NCI-H2227 treated with DMSO at 0.1 percent for 48 hours (cell line): ENCODE measurements at places on chromosomes 7 and 10.
A peak's percentile ranks its signal among the peaks of the same experiment; 100 is the strongest.

- no peak for DNase-seq
Measured at GRCh38 chr10:70652761-70653657, 19.3 kb upstream of the ADAMTS14 start.

DNA sequence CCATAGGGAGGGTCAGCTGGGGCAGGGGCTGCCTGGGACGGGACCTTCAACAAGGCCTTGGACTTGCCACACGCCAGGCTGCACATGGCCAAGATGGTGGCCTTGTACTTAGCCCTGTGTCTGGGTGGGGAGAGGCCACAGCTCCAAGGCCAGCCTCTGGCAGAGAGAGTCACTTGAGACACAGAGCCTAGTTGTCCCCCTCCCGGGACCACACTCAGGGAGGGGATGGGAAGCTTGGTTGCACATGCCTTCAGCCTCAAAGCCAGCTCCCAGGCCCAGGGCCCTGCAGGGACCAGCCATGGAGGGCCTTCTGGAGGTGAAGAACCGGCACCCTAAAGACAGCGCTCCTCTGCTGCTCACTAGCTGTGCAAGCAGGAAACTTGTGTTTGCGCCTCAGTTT lies 16.7 kb downstream of the MMRN2 start:
- DNase-seq, result no peak

DNA sequence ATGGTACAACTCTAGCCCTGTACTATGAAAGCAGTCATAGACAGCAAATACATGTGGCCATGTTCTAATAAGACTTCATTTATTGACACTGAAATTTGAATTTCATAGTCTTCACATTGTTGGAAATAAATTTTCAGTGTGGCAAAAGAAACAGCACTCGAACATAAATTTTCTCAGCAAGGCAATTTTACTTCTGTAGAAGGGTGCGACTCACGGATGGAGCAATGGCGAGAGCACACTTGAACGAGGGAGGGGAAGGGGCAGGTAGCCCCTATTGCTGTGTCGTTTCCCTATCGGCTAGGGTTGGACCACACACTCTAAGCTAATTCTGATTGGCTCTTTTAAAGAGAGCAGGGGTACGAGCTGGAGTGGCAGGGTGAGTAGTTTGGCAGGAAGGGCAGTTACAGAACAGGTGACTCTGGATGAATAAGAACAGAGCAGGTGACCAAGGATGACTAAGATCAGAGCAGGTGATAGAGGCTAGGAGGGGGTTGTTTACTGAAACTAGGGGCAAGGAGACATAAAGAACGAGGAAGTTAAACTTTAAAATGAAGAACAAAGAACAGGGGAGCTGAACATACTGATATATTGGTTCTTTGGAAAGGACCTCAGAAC lies 52.0 kb downstream of the LRRC4 start:
- no peak for DNase-seq

- no peak for DNase-seq
Measured at GRCh38 chr7:52506325-52506724, 529.1 kb upstream of the POM121L12 start.

DNA sequence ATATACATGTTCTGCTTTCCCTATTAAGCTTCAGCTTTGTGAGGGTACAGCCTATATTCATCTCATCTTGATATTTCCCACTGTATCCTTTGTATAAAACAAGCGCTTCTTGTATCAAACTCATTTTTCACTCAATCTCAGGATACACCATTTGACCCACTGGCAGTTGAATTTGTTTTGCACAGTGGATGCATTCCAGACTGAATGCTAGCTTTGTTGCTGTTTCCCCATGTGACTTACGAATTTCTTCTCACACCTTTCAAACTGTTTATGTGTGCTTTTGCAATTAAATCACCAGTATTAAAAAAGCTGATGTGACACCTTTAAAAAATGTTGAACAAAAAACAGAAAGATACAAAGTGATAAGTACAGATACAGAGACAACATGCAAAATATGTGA lies 180.9 kb downstream of the ZNF438 start:
- no peak for DNase-seq

DNA sequence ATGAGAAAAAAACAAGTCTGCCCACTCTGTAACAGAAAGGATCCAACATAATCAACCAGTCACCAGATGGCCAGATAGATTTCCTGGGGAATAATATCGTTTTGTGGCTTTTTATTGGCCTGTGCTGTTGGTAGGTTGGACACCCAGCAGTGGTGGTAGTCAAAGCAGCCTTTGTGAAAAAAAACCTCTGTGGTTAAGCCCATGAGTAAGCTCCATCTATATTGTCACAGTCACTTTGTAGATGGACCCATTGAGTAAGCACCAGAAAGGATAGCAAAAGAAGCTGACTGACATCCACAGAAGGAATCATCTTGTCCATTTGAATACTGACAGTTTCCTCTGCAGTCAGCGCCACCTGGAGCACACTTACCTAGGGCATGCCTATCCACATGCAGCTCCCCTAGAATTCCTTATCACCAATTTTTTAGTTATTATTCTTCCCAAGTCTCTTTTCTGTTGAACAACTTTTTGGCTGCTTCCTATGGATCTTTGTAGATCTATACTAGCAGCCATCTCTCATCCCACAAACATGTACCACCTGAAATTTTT lies 96.9 kb downstream of the IQUB start:
- DNase-seq, result no peak

DNA sequence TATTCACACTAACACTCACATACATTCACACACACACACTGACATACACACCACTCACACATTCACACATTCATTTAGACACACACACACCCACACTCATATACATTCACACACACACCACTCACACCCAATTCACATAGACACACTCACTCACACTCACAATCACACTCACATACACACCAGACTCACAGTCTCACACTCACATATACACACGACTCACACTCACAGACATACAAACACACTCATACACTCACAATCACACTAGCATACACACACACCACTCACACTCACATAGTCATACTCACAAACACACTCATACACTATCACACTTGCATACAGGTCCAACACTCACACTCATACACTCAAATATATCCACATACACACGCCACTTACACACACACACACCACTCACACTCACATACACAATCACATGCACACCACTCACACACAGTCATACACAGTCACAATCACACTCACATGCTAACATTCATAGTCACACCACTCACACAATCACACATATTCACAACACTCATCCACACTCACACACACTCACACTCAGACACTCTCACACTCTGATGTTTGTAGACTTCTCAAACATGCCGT lies 312.6 kb downstream of the SFMBT2 start:
- DNase-seq, result no peak

- peak; percentile 49 for DNase-seq
Measured at GRCh38 chr10:87585565-87586514, 73.8 kb upstream of the PAPSS2 start.

- no peak for DNase-seq
Measured at GRCh38 chr7:39259391-39260003, 281.8 kb downstream of the POU6F2 start.

DNA sequence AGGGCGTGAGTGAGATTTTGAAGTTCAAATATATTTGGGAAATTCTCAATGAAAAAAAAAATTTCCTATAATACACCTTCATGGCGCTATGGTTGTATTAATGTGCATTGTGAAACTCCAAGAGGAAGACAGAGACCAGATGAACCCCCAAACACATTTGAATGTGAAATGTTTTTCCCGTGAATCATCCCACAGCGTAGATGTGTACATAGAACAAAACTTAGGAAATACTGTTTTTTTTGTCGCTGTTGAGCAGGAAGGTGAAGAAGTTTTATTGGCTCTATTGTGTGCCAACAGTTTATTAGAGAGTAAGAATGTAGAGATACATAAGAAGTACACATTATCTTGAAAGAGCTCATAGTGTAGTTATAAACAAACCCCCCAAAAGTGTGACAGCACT lies 134.0 kb downstream of the KCND2 start:
- no peak for DNase-seq

GRCh38 chr7:134784251-134785049 lies 5.0 kb downstream of the CALD1 start:
- no peak for DNase-seq

DNA sequence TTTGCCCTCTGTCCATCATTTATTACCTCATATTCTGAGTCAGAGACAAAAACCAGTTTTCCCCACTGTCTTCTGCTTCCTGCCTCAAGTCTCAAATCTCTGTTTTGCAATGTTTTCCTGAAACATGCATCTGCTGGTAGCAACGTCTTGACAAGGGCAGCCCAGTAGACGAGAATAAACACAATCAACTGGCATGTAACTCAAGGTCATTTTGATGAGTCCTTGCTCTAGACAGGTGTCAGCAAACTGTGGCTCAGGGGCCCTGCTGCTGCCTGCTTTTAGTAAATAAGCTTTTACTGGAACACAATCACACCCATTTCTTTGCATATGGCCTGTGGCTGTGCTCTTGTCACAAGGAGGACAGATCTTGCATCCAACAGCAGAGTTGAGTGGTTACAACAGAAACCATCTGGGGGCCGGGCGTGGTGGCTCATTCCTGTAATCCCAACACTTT lies 59.8 kb downstream of the ITIH5 start:
- no peak for DNase-seq

DNA sequence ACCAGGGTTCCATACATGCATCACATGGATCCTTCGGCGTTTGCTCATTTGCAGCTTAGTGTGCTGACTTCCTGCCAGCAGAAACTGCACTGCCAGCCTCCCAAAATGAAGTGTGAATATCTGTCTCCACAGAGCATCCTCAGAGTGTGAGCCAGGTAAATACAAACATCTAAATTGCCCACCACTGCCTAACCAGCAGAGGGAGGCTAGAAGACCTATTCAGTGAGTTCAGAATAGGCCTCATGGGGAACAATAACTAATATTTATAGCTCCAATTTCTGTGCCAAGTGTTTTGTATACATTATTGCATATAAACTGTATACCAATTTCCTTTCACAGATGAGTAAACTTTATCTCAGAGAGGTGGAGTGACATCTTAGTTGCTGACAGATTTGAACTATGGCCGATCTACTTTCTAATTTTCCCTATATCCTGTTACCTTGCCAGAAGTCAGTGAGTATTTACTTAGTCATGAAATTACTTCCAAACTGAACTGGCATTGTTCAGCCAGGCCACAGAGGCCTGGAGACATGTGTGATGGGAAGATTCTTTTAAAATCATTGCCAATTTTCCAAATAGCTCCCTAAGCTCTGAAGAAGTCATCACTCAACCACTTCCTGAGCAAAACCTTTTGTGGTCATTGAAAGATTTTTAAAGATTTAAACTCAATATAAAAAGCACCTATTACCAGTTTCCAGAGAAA lies 926.5 kb upstream of the GHITM start:
- DNase-seq, result no peak

DNA sequence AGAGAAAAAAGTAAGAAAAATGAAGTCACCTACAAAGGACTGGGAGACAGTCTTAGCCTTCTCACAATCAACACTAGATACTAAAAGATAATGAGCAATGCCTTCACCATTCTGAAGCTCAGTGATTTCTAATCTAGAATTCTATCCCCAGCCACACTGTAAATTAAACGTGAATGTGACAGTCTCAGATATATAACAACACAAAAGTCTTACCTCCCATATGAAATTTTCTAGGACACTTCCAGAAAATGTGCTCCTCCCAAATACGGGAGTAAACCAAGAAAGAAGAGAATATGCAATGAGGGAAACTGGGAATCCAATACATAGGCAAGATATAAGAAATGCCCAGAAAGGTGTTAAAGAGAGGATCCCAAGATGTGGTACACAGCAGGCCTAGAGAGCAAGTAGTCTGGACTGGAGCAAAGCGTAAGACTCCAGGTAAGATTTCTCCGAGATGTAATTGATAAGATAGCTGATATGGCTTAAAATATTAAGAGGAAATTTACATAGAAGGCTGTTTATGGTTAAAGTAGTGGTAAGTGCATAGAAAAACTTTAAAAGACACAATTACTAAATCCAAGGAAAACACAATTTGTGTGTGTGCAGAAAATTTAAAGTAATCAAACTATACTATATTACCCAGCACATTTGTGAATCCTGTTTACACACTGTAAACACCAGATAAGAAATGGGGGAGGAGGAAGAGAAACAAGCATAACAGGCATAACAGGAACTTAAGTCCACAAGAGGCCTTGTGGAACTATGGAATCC lies 44.1 kb downstream of the SGMS1 start:
- DNase-seq, result no peak

DNA sequence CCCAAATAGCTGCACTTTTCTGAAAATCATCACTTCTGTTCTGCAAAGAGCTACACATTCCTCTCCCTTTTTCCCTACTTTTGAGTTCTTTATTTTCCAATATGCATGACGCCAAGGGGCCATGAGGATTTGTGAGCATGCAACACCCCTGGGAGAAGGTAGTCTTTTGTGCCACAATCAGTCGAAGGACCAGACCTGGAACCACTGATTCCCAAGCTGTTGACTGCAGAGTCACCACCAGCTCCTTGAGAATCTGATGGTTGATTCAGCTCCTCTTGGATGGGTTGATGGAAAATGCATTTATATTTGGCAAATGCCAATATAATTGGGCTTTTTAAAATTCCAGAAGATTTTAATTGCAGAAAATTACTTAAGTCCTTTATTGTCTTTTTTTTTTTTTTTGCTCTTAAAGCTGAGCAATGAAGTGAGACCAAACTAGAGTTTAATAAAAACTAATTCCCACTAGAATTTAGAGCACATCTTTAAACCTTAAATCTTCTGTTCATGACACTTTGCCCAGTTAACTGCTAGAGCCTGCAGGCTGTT lies 554.1 kb downstream of the TNS3 start:
- DNase-seq, result no peak

GRCh38 chr7:37344886-37345579 lies 103.6 kb downstream of the ELMO1 start:
- DNase-seq, result no peak

DNA sequence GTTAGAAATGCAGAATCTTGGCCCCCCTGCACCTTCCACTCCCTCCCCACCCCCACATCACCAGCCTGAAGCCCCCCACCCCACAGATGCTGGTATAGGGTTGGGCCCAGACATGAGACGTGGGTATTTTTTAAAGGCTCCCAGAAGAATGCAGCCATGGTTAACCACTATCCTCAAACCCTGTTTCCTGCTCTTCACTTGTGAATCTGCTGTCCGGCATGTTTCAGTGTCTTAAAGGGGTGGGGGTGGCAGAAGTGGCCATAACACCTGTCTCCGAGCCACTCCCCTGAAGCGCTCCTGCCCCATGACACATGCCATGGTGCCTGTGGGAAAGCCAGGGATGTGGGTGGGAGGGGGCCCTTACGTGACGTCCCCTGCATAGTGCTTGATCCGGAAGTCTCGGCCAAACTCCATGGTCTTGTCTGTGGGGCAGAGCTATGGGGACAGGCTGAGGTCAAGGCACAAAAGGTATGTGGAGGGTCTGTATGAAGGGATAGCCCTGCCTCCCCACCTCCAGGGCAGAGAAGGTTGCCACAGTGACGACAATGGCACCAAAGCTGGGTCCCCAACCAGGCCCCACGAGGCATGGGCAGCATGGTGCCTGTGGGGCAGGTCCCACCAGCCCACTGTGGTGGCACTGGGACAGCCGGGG lies 9.6 kb downstream of the MYO1G start:
- DNase-seq, result no peak
